ENCODE measurements at places on chromosomes 16 and 17.

DNA sequence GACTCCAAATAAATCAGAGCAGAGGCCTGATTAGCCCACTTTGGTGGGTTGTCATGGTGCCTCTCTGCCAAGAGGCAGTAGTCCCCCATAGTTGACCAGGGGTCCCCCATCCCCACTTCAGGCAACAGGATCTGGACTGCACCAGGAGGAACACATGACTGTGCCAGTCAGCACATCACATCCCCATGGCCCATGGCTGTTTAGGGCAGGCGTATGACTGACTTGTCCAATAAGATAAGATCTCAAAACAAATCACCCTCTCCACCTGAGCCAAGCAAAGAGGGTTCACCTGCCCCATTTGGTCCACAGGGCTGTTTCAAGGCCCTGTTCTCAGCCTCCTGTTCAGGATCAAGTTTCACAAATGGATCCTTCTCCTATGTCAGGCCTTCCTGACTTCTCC is 93.3 kb downstream of the C16orf78 start:
- no peak for DNase-seq

DNA sequence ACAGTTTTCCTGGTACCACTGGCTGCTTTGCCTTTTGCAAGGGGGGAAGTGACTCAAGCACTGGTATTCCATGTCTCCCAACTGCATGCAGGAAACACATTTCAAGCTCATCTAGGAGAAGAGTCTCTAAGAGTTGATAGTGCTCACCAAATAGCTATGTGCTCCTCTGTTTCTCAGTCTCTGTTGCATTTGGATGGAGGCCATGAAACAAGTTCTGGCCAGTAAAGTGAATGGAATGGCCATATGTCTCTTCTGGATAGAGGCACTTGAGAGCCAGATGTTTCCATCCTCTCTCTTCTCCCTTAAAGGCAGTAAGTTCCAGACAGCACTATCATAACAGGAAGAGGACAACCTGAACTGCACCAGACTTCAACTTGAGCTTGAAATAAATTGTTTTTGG is 60.6 kb downstream of the C16orf82 start:
- no peak for DNase-seq

DNA sequence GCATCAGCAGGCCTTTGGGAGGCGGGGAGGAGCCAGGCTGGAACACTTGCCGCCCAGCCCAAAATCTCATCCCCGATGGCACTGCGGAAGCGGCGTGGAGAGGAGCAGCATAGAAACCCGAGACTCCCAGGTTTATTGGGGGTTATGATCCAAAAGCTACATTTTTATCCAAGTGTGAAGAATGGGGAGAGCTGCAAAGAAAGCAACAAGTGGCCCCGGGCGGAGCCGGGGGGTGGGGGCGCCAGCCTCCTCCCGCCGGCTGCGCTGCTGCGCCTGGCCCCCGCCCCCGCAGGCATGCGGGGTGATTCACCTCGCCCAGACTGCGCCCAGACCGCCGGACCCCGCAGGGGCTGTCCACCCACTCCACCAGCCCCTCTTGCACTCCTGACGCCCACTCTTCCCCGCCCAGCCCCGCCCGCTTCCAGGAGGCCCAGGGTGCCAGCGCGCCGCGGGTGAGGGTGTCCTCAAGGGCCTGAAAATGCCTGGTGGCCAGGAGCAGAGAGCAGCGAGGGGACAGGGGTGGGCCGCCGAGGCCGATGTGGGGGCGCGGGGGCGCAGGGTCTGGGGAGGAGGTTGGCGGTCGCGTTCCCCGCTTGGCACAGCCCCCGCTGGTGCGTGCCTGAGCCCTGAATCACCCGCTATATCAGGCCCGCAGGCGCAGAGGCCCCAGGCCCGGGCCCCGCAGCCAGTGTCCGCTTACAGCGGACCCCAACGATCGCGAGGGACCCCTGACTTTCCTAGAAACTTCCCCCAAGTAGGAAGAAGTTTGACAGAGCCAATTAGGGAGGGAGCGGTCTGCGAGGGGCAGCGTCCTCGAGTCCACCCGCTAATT is 1.3 kb downstream of the CAVIN1 start:
- peak; percentile 71 for DNase-seq

DNA sequence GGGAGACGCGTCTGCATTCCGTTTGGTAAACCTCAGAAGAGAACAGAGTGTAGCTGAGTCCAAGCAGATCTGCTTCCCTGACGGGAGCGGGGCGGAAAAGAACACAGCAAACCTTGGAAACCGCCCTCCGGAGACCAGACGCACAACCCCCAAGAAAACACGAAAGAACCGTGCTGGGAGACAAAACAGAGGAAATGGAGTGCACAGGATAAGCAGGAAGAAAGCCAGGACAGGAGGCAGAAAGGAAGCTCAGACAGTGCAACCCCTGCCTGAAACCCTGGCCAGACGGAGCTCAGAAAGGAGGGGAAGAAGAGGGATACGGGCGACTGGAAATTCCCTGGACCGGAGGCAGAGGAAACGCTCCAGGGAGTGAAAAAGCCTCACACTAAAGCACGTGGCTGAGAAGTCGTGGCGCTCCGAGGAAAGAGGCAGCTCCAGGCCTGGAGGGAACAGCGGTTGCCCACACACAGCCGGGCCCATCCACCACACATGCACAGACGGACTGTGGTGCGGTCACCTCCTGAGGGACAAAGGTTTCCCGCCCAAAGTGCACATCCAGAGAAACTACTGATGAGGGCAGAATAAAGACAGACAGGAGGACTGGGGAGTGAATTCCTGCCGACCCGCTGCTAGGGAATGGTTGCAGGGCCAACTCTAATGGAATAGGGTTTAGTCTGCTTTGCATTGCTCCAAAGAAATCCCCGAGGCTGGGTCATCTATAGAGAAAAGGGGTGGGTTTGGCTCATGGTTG is 10.2 kb downstream of the DPEP1 start:
- DNase-seq = no peak

GRCh38 chr17:73182616-73183310 is 10.1 kb upstream of the COG1 start:
- no peak for DNase-seq

GRCh38 chr17:40590742-40591141 is 25.5 kb upstream of the CCR7 start:
- DNase-seq = no peak

DNA sequence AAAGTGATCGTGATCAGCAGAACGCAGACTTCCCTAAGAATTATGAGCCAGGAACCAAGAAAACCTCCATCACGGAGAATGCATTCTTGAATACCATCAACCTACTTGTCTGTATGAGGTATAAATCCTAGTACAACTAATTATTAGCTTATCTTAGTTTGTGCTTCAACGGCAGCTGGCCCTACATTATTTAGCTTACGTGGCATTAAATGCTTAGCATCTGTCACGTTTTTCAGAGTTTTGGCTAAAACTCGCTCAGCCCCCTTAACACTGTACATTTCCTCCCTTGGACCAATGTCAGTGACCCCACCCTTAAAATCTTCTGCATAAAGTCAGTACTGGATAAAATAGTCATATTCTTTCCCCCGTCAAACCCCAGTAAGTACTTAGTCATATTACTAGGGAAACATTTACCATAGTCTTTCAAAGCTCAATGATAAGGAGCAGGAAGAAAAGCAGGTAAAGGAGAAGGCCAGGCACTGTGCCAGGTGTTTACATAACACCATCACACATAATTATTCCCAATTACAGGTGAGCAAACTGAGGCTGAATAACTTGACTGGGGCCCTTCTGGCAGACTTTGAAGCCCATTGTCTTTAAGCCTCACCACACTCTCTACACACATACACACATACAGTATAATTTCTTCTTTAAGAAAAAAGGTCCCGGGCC is 16.6 kb upstream of the TXNDC11 start:
- DNase-seq = no peak

DNA sequence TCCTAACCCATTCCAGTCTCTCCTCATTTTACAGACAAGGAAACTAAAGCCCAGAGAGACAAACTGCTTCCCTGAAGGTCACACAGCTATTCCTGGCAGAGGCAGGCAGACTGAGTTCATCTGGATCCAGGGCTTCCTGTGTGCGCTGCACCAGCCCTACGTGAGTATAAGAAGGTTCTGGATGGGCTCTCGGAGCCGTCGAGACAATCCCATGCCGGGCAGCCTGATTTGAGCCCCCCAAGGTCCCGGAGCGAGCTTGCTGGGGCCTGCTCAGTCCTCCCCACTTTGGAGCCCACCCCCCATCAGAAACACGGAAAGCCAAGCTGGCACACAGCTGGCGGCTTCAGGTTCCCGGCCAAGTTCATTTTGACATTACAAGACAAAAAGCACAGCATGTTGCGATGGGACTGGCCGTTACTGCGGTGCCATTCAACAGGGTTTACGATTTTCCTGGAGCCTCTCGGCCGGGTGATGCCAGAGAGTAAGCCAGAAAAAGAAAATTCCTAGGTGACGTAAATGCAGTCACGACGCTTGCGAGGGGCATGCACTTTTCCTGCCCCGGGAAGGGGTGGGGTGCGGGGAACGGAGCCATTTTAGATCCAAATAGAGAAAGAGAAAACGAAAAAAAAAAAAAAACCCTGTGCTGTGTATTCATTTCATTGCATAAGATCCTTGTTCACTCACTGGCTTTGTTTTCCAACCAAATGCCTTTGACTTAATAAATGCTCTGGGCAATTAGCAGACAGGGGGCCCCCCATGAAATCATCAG is 167.1 kb upstream of the FOXF1 start:
- DNase-seq = no peak

- no peak for DNase-seq
Observed at GRCh38 chr16:86095906-86096485, 197.0 kb downstream of the IRF8 start.

DNA sequence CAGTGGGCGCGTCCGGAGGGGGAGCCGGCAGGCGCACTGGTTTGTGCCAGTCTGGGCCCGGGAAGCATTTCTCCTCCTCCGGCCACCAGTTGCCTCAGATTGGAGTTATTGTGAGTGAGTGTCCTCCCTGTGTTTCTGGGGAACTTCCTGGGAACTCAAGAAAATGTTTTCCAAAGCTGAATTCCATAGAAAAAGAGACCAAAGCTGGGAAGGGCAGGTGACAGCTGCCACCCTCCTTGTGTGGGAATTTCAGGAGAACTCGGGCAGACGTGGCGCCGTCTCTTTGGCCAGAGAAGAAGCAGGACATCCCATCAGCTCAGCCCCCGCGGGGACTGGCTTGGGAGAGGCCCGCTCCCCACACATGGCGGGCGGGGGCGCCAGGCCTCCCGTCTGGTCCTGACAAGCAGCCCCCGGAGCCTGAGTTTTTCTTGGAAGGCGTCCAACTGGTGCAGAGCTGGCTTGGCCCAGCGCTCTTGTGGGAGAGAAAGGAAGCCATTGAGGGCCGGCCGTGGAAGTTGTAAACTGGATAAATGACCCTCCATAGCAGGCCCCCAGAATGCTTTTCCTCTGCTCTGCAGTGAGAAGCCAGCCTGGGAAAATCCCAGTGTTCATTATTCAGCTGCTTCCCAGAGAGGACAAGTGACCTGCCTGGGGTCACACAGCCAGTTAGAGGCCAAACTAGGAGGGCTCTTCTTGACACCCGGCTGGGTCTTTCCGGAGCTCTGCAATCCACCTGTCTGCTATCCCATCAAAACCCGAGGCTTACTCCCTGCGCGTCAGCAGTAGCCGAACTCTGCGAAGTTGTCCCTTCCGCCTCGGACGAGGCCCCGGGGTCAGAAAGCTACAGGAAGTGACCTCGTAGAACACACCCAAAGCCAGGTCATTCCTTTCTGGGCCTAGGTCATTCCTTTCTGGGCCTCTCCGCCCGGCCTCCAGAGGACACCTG is 39.2 kb upstream of the GSE1 start:
- peak; percentile 78 for DNase-seq

GRCh38 chr16:57383276-57384247 is 11.3 kb downstream of the CX3CL1 start:
- DNase-seq = no peak

GRCh38 chr17:31537565-31538011 is 146.1 kb downstream of the RAB11FIP4 start:
- no peak for DNase-seq

DNA sequence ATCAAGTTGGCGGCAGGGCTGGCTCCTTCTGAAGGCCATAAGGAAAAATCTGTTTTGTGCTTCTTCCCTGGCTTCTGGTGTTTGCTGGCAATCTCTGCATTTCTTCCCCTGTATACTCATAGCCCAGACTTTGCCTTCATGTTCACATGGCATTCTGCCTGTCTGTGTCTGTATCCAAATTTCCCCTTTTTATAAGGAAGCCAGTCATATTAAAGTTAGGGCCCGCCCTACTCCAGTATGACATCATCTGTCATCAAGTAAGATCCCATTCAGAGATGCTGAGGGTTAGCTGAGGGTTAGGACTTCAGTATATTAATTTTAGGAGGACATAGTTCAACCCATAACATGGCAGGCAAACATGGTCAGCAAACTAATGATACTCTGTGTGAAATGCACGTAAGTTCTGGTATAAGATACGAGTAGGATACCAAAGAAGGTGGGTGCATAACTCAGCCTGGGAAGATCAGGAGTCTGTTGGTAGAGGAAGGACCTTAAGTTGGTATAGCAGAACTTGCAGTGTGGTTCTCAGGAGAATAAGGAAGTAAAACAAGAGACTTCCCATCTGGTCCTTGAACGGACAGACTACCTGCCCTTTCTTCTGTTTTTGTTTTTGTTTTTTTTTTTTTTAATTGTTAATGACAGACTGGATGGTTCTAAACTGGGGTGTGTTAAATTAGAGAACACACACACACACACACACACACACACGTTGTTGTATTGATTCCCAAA is 13.9 kb downstream of the MAP2K6 start:
- no peak for DNase-seq

DNA sequence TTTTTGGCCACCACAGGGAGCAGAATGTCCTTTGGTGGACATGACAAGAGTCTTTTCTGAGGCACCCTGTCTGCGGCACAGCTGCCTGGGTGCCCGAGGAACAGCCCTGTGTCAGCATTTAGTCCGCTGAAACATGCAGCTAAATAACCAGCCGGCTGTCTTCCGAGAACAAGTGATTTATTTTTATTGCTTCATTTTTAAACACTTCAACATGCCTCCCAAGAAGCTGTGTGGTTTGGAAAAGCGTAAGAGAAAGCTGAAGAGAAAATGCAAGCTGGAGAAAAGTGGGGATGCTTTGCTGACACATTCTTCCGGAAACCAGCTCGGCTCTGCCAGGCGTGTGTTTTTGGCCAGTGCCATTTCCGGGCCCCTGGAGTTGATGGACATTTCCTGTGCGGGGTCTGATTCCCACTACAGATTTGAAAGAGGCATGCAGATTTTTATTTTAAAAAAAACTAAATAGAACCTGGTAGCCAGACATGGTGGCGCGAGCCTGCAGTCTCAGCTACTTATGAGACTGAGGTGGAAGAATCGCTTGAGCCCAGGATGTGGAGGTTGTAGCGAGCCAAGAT is 94.7 kb downstream of the SEC14L1 start:
- DNase-seq = no peak

- no peak for DNase-seq
Observed at GRCh38 chr16:78762222-78762621, 662.8 kb downstream of the WWOX start.

- DNase-seq = no peak
Observed at GRCh38 chr17:42922294-42922693, 21.7 kb downstream of the G6PC1 start.

GRCh38 chr16:85480727-85481101 is 132.4 kb upstream of the GSE1 start:
- DNase-seq = no peak

DNA sequence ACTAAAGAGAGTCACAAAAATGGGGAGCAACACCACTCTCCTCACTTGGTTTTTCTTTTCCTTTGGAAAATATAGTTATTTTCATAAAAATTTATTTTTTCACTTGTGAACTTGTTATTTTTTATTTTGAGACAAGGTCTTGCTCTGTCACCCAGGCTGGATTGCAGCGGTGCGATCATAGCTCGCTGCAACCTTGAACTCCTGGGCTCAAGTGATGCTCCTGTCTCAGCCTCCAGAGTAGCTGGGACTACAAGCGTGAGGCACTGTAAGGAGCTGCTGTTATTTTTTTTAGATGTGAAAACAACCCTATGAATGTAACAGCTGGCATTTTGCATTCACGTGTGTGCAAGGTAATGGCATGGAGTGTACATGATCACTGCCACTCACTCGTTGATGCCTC is 24.9 kb downstream of the LRRC75A start:
- DNase-seq = no peak

Measured in K562 (cell line).